Uterus (tissue), 4 donors: ENCODE measurements at places on chromosomes 2 and 18.
A peak's percentile ranks its signal among the peaks of the same experiment; 100 is the strongest.

DNA sequence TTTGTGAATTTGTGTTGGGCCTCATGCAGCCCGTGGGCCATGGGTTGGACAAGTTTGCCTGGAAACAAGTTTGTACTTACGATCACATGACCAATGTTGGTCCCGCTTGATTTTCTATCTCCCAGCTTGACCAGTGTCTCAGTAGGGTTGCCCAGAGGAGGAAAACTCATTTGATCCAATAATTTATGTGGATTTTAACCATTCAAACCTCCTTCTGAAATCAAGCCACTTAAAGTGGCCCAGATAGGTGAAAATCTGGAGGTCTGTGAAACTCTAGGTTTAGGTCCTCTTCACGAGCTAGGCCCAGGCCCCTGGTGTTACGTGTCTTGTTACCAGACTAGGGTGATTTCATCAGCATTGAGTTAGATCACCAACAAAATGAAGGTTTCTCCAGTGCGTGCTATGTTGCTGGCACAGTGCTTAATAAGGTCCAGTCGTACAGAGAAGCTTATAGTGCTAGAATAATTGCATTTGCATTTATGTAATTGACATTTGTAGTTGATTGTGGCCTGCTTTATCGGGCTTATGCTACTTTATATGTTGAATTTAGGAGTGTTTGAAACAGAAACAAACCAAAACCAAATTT lies 4.4 kb downstream of the ACTR2 start:
- peaks cover 9% of the 10 kb centered on the region for H3K4me1 ChIP-seq
- H3K27me3 ChIP-seq, result no peaks in the 10 kb centered on the region
- no peaks in the 10 kb centered on the region for H3K36me3 ChIP-seq
- no peak overlapping the region for H3K27ac ChIP-seq

DNA sequence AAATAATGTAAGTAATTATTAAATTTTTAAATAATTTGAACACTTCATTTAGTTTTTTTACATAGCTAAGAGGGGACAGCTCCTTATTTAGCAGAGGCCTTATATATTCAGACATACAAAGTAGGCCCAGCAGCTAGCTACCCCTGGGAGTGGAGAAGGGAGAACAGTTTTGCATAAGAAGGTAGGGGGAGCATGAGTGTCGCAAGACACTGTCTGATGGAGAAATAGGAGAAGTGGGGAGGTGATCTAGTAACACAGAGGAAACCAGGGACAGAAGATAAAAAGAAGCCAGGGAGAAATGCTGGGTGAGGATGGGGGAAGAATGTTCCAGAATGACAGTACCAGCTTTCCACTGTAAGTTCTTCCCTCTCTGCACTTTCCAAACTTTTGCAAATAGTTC lies 16.0 kb upstream of the RGPD4 start:
- no peaks in the 10 kb centered on the region for H3K36me3 ChIP-seq
- DNase-seq, result no peak
- H3K4me1 ChIP-seq, result no peaks in the 10 kb centered on the region
- H3K27me3 ChIP-seq, result no peaks in the 10 kb centered on the region

- H3K4me3 ChIP-seq, result no peak overlapping the region
- DNase-seq, result no peak
- H3K4me1 ChIP-seq, result no peaks in the 10 kb centered on the region
- H3K36me3 ChIP-seq, result no peaks in the 10 kb centered on the region
- H3K27me3 ChIP-seq, result no peaks in the 10 kb centered on the region
- H3K27ac ChIP-seq, result peak overlapping the region; percentile 95
Observed at GRCh38 chr2:144509001-144509878, 10.7 kb downstream of the ZEB2 start.

- DNase-seq, result no peak
- H3K4me1 ChIP-seq, result no peaks in the 10 kb centered on the region
- H3K27me3 ChIP-seq, result no peaks in the 10 kb centered on the region
- no peak overlapping the region for H3K4me3 ChIP-seq
- no peak overlapping the region for H3K27ac ChIP-seq
Observed at GRCh38 chr18:35484034-35484433, 13.7 kb downstream of the INO80C start.

GRCh38 chr2:169637620-169638019 lies 53.5 kb downstream of the PPIG start:
- no peaks in the 10 kb centered on the region for H3K27me3 ChIP-seq
- no peak overlapping the region for H3K4me3 ChIP-seq
- no peak for DNase-seq
- H3K27ac ChIP-seq, result no peak overlapping the region
- no peaks in the 10 kb centered on the region for H3K4me1 ChIP-seq
